Central memory CD4-positive, alpha-beta T cell (primary cell): ENCODE measurements at places on chromosomes 2 and 18.

DNA sequence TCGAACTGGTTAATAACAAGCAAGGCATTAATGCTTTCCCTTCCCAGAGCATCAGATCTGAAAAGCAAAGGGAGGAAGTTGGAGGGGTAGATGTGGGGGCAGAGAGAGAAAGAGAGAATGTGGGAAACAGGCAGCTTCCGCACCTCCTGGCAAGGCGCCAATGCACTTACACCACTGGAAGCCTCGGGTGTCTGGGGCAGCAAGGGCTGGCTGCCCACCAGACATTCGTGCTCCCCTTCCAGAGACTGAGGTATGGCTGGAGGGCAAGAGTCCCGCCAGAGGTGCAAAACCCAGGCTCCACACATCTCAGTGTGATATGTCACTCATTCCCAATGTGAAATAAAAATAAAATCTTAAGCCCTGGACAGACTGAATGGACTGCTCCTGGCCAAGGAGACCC, 46.4 kb downstream of the TEX51 start:
- DNase-seq = no peak

- no peak for DNase-seq
These were observed 472.0 kb downstream of the DCDC2C start for GRCh38 chr2:4175343-4175742.

GRCh38 chr18:8952769-8953760, 149.4 kb upstream of the NDUFV2 start:
- DNase-seq = no peak

DNA sequence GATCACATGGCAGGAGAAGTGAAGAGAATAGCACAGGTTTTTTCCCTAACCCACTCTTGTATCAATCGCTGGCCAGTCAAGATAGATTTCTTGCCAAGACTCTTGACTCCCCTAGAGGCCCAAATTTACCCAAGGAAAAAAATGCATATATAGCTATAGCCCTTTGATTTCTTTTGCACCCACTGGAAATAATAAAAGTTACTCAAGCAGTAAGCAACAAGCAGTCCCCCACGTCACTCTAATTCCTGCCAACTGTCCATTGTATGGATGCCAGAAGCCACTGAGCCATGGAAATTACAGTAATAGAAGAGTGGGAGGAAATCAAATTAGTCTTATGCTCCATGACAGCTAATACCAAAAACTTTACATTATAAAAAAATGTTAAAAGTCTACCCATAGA, 125.3 kb upstream of the SLC39A10 start:
- no peak for DNase-seq

- no peak for DNase-seq
These were observed 32.5 kb downstream of the RNF152 start for GRCh38 chr18:61860302-61860701.
